ENCODE measurements at places on chromosomes 12 and 14.
A peak's percentile ranks its signal among the peaks of the same experiment; 100 is the strongest.

DNA sequence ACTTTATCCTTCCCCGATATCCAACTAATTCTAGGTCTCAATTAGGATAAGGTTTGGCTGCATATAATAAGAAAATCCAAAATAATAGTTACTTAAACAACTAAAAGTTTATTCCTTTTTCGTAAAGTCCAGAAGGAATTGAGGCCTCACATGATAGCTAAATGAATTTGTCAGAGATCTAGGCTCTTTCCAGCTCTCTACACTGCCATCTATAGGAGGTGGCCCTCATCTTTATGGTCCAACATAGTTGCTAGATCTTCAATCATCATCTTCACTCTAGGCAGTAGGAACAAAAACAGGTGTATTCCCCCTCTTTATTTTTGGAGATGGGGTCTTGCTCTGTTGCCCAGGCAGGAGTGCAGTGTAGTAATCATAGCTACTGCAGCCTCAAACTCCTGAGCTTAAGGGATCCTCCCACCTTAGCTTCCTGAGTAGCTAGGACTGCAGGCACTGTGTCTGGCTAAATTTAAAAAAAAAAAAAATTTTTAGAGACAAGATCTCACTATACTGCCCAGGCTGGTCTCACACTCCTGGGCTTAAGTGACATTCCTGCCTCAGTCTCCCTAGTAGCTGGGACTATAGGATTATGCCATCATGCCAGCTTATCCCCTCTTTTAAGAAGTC lies 46.5 kb upstream of the SAV1 start:
- DNase-seq, result peak; percentile 36

DNA sequence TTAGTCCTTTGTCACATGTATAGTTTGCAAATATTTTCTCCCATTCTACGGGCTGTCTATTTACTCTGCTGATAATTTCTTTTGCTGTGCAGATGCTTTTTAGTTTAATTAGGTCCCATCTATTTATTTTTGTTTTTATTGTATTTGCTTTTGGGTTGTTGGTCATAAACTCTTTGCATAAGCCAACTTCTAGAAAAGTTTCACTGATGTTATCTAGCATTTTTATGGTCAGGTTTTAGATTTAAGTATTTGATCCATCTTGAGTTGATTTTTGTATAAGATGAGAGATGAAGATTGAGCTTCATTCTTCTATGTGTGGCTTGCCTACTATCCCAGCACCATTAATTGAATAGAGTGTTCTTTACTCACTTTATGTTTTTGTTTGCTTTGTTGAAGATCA lies 1008.4 kb upstream of the ATXN7L3B start:
- DNase-seq, result no peak

GRCh38 chr12:102879144-102879763 lies 37.8 kb downstream of the PAH start:
- DNase-seq, result peak; percentile 90

GRCh38 chr12:90112666-90113065 lies 404.0 kb upstream of the ATP2B1 start:
- DNase-seq, result no peak

- DNase-seq, result no peak
Observed at GRCh38 chr14:101927859-101928258, 36.5 kb upstream of the DYNC1H1 start.

DNA sequence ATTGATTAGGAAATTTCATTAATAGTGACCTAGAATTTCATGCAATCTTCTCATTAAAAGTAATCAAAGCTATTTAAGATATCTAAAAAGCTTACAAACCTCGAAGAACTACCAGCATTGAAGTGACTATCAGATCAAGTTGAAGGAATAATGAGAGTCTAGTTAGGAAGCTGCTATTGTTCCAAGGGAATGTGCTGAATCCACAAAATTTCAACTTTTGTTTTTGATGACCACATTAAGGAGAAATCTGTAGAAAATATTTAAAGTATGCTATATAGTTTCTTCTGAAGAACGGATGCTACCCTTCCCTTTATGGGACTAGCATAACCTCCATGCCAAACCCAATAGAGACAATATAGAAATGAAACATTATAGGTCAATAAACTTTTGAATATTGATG lies 2.5 kb upstream of the CTSG start:
- no peak for DNase-seq

GRCh38 chr12:93571365-93571924 lies 1.0 kb upstream of the SOCS2 start:
- DNase-seq, result peak; percentile 60

DNA sequence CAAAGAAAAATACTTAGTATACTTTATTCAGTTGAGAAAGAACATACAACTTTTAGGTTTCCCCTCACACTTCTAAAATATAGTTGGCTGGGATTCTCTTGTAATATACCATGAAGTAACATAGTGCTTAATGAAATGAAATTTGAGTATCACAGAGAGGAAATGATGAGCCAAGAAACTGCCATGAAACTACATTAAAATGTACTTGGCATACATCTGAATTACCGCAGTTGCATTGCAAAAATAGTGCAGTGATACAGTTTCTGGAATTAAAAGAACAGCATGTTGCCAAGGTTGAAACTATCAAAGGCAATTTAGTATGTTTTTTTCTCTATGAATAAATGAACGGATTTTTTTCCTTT lies 389.2 kb downstream of the TMEM117 start:
- DNase-seq, result no peak

GRCh38 chr14:56154321-56154720 lies 36.1 kb downstream of the PELI2 start:
- no peak for DNase-seq

- DNase-seq, result no peak
Observed at GRCh38 chr12:89252284-89252683, 100.0 kb downstream of the DUSP6 start.

DNA sequence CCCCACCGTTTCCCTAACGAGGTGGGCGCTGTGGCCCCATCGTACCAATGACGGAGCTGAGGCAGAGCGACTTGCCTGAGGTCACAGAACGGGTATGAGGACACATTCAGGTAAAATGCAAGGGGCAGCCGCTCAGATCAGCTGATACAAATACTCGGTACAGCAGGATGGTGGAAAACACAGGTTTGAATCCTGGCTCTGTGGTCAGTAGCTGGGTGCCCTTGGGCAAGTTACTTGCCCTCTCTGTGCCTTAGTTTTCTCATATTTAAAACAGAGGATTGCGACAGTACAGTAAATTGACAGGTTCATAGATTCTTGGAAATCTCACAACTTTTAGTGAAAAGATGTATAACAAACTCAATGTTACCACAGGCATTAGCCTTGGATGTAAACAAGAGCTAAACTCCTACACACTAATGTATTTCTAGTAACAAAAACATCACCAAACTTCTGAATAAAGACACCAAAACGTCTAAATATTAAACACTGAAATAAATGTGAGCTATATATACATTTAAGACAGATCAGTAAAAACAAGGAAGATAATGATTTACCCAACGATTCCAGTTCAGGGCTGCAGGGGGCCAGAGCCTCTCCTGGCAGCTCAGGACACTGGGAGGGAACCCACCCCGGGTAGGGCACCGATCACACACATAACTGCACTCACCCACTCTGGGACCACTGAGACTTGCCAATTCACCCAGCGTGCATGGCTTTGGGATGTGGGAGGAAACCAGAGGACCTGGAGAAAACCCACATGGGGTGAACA lies 128.4 kb downstream of the RBM19 start:
- DNase-seq, result no peak

- DNase-seq, result peak; percentile 91
Observed at GRCh38 chr12:42960087-42960527, 370.6 kb upstream of the PRICKLE1 start.

GRCh38 chr14:94707494-94707893 lies 62.4 kb downstream of the GSC start:
- DNase-seq, result no peak

GRCh38 chr12:42798811-42799438 lies 209.4 kb upstream of the PRICKLE1 start:
- DNase-seq, result peak; percentile 45

DNA sequence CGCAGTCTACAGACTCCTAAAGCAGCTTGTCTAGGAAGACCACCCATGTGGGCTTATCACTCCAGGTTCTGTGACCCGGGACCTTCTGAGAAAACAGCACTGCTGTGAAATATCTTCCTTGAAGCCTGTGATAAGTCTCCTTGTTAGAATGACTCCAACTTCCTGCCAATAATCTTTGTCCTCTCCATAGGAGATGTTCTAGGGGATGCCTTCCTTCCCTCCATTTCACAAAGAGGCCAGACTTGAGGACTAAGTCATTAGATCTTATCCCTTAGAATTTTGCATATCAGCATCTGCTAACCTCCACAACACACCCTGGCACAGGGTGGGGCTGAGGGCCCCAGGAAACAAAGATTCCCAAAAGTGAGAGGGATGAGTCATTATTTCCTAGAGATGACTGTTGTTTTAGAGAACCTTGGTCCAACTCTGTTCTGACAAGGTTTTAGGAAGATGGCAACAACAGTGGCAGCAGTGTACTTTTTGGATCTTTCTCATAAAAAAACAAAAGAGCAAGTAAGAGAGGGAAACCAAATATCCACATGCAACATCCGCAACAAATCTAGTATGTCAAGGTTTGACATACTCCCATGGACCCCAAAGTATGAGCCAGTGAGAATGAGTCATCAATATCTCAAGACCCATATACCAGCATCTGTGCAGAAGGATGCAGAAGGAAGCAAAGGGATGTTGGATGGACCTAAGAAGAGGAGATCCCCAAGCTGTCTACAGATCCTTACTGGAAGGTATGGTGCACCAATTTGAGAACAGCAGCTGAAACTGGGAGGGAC lies 6.0 kb downstream of the LTB4R start:
- peak; percentile 73 for DNase-seq

GRCh38 chr12:40726366-40726765 lies 34.1 kb downstream of the CNTN1 start:
- DNase-seq, result no peak

- DNase-seq, result peak; percentile 52
Observed at GRCh38 chr14:102659797-102660196, 67.3 kb downstream of the RCOR1 start.

- peak; percentile 18 for DNase-seq
Observed at GRCh38 chr14:35229084-35229791, 62.9 kb upstream of the PSMA6 start.

DNA sequence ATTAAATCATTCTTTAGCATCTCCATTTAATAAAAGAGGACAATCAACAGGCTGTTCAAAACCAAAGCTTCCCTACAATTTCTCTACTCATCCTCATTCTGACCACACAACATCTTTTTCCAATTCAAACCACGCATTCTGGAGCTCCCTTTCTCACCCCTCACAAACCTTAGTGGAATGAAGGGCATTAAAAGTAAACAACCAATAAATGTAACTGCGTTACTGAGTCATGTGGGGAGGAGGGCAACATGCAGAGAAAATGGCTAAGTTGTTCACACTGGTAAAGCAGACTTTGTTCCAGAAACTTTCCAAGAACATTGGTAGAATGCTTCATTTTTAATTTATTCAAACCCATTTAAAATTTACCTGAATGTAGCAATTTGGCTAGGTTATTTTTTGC lies 19.6 kb downstream of the SOX5 start:
- no peak for DNase-seq

DNA sequence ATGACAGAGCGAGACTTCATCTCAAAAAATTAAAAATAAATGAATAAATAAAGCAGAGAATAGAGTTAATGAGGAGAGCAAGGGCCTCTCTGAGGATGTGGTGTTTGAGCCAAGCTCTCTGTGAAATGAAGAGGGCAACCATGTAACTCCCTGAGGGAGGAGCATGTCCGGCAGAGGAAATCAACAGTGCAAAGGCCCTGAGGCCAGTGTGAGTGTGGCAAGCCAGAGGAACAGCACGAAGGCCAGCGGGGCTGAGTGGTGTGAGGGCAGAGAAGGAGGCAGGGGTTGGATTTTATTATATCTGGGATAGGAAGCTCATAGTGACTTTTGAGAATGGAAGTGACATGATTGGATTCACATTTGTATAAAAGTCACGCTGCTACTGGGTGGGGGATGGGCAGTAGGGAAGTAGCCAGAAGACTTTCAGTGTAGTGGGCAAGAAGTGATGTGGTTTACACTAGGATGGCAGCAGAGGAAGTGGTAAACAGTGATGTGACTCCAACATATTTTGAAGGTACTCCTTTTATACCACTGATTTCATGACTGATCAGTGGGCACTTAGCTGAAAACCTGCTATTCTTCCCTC lies 10.3 kb upstream of the LRP1-AS start:
- no peak for DNase-seq

GRCh38 chr14:73804636-73805035 lies 47.0 kb upstream of the PTGR2 start:
- DNase-seq, result no peak

- no peak for DNase-seq
Observed at GRCh38 chr12:93148412-93148811, 219.3 kb upstream of the EEA1 start.

DNA sequence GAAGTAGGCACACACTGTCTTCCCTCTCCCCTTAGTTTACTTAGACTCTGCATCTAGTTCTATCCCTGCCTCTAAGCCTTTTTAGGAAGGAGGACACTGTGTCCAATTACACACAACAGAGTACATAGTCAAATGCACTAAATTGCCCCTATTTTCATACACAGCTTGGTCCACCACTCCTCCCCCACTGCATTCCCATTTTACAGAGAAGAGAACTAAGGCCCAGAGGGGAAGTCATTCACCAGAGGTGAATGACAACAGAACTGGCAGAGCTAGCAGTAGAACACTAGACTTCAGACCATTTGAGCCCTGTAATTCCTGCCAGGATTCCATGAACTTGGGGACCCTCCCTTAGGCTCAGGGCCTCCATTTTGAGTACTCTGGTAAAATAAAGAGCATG lies 1.1 kb upstream of the JPH4 start:
- DNase-seq, result peak; percentile 38

GRCh38 chr12:33439587-33440011 lies at the start of gene SYT10:
Gene SYT10 (minus strand): TSS chr12:33439819. CDS start chr12:33439522, 297 bp downstream.
- no peak for DNase-seq

DNA sequence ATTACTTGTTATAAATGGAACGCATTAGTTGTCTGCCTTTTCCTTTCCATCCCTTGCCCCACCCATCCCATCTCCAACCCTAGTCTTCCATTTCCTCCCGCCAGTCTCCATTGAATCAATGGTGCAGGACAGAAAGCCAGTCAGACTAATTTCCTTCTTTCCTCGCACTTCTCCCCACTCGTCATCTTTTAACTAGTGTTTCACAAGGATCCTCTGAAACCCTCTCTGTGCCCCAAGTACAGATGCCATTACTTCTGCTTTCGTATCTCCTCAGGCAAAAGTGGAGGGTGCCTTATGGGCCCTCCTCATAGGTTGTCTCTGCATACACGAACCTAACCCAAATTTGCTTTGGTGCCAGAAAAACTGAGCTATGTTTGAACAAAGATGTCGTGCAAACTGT lies 4.2 kb downstream of the DAZAP2 start:
- no peak for DNase-seq

DNA sequence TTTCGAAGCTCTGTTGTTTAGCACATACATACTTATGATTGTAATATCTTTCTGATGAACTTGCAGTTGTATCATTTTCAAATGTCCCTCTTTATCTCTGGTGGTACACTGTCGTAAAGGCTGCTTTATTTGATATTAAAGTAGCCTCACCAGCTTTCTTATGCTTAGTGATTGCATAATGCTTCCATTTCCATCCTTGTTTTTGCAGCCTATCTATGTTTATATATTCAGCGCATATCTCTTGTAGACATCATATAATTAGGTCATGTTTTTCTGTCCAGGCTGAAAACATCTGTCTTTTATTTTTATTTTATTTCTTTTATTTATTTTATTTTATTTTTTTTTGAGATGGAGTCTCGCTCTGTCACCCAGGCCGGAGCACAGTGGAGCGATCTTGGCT lies 34.6 kb downstream of the ACAD10 start:
- no peak for DNase-seq

GRCh38 chr12:65594409-65594808 lies 229.9 kb upstream of the HMGA2 start:
- DNase-seq, result no peak
